ENCODE measurements at places on chromosomes 6 and 20. TPM values are rescaled to one million over a fixed set of nuclear protein-coding genes. Genes with fewer than 3 reads are reported as not detected.

- no peak overlapping the region for H3K4me3 ChIP-seq
- H3K27ac ChIP-seq: no peak overlapping the region
- no peak for DNase-seq
- H3K4me1 ChIP-seq: peaks cover 3% of the 10 kb centered on the region
- H3K27me3 ChIP-seq: peaks cover 4% of the 10 kb centered on the region
- no peaks in the 10 kb centered on the region for H3K36me3 ChIP-seq
These were observed 86.5 kb downstream of the MAP7 start for GRCh38 chr6:136463743-136464142.

Gene KCNK17
- total RNA-seq: not detected

Gene PRPH2
- total RNA-seq: 0.16 TPM

Gene MYL9
- 2.7 TPM for total RNA-seq

GRCh38 chr6:56488281-56488680 is 154.4 kb downstream of the DST start:
- DNase-seq: no peak
- H3K4me3 ChIP-seq: no peak overlapping the region
- H3K4me1 ChIP-seq: no peaks in the 10 kb centered on the region
- no peaks in the 10 kb centered on the region for H3K27me3 ChIP-seq
- no peaks in the 10 kb centered on the region for H3K36me3 ChIP-seq
